H7 (cell line): ENCODE measurements at places on chromosomes 4 and X. TPM values are rescaled to one million over a fixed set of nuclear protein-coding genes. Genes with fewer than 3 reads are reported as not detected.
A peak's percentile ranks its signal among the peaks of the same experiment; 100 is the strongest.

DNA sequence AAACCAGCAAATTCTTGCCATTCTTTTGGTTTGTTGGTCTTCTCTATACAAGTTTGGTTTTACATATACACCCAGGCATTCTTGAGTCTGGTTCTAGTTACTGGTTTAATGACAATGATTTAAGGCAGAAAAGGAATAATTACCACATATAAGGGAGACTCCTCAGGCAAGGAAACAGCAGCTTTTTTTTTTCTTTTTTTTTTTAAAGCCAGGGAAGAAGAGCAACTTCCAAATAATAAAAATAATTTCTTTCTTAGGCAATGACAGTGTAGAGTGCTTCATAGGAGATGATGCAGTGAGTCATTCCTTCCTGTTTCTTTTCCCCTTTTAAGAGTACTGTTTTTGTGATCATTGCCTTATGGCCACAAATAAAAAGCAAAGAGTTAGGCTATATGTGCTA lies 289.7 kb downstream of the DKK2 start:
- no peak for DNase-seq

SMR3B gene
- not detected in 2 replicates for total RNA-seq

GRCh38 chrX:112672788-112673560 lies 6.8 kb downstream of the LHFPL1 start:
- DNase-seq, result no peak

- DNase-seq, result no peak
Measured at GRCh38 chrX:15814771-15815365, 24.6 kb downstream of the ZRSR2 start.

DNA sequence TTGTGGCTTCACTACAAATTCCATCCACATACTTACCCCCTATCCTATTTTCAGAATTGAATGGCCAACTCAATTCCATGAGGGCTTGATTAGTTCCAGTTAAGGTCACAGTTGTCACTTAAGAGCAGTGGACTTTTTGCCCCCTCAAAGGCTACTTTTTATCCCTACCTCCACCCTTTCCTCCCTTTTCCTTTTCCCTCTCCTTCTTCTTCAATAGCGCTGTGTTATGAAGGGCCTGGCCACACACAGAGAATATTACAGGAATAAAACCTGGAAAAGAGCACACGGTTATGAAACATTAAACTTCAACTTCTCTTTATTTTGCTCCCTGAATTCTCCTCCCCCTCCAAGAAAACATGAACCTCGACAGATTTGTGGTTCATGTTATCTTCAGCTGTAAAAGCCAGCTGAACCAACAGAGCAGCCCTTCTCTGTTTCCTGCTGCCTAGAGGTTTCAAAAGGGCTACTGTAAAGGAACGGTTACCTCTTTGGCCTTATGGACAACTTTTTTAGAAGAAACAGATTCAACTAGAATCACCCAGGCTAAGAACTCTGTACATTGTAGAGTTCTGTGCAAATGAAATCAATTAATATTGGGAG lies 87.0 kb upstream of the RPL34 start:
- no peak for DNase-seq

USP17L24 gene
- total RNA-seq, result not detected in 2 replicates

DNA sequence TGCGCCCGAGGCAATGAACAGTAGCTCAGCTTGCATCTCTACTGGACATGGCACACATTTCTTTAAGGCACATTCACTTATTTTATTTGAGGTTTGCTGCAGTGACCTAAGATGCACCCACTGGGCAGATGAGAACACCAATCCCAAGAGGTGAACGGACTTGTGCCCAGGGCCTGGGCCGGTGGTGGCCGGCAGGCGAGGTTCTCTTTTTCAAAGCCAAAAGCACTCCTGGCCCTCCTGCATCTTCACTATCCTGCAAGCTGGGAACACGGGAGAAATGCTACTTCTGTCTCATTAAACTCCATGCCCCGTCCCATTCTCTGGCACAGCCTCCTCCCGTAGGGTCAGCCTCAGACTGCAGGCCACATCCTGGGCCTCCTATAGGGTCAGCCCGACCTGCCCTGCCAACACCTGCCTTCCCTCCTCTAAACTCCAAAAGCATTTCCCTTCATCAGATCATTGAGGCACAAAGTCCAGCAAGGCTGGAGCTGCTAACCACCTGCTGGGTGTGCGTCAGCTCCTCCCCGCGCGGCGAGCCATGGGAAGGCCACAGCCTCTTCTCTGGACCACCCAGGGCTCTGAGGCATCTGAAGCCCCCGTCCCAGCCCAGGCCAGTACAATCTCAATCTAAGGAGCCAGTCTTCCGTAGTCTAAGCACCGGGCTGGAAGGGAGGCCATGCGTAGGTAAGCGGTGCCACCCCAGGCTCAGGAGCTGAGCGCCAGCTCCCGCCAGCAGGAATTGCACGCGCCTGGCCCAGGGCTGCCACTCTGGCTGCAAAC lies 166.1 kb downstream of the AFAP1 start:
- DNase-seq, result peak; percentile 28

DNA sequence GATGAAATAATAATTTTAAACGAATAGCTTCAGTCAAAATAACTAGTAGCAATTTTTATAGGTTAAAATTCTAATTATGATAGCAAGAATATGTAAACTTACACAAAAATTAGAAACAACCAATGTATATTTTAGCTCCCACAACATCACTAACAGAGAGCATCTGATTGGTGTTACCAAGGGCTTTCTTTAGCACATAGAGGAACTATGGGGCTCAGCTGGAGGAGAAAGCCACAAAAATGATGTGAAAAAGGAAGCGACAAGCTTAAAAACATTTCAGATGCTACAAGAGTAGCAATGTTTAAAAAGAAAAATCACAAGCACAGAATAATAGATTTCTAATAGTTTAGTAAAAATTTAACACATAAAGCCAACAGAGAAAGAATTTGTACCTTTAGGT lies 56.3 kb downstream of the ATP8A1 start:
- DNase-seq, result no peak

DNA sequence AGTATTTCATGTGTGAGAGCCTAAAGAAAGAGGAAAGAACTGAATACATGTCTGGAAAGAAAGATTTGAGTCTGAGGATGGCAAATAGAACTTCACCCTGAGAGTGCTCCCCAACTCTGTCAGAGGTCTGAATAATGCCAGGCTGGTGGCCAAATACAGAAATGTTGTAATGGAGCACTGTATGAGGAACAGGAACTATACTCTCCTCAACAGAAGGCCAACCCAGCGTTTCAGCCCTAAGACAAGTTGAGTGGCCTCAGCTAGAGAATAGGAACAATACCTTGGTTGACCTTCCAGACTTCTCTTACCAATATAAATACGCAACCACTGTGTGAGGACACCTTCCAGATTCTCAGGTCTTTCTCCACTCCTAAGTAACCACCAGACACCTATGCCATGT lies 94.5 kb upstream of the STIM2 start:
- no peak for DNase-seq

DNA sequence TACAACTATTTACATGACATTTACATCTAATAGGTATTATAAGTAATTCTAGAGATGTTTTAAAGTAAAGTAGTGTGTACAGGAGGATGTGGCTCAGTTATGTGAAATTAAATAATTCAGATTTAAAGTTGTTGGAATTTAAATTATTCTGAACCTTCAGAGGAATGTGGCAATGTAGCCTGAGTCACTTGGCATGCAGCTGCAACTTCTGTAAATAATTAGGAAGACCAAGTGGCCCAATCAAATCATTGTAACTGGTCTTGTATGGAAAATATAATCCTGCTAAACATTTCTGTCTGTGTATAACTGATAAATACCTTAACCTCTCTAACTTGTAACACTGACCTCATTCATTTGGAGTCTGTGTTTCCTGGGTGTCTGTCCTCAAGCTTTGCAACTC lies 828.9 kb downstream of the GLUD2 start:
- DNase-seq, result no peak

DNA sequence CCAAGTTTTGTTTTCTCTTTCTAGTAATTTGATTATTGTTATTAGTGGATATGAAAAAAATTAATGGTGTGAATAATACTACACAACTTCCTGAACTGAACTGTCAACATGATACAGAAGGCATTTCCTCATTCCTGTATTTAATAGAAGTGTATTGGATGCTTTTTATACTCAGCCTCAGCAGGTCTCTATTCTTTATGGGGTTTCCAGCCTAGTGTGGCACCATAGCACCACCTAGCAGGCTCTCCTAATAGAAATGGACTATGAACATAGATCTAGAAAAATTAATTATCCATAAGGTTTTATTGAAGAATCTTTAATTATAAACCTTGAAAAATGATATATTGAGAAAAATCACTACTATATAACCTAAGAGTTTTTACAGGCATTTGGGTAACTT lies 52.4 kb downstream of the GLRB start:
- no peak for DNase-seq
